ENCODE measurements at places on chromosomes 2 and 18.
A peak's percentile ranks its signal among the peaks of the same experiment; 100 is the strongest.

DNA sequence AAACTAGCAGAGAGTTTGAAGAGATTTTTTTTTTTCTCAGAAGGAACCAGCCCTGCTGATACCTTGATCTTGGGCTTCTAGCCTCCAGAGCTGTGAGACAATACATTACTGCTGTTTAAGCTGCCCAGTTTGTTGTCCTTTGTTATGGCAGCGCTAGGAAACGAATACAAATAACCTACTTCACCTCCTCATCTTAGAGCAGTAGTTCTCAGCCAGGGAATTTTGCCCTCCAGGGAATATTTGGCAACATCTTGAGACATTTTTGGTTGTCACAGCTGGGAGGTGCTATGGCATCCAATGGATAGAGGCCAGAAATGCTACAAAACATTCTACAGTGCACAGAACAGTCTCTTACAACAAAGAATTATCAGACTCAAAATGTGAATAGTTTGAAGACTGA, 43.9 kb upstream of the BCL11A start:
- DNase-seq: no peak

GRCh38 chr2:101047075-101047766, 45.1 kb downstream of the RPL31 start:
- no peak for DNase-seq

GRCh38 chr2:20353241-20353992, 2.8 kb upstream of the PUM2 start:
- DNase-seq: no peak

DNA sequence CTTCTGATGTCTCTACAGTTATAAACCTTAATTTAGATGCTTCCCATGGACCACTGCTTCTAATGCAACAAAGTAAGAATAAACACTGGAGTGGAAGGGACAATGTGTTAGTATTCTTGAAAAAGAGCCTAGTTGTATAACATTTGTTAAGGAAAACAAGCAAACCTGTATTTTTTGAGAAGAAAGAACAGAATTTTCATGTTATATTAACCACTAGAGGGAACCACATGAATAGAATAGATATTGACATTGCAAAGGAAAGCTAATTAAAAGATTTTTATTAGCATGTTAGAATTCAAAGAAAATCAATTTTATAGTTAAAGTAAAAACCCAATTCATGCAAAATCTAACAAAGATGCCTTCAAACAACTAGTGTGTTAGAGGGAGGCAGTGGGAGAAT, 151.2 kb upstream of the BARD1 start:
- DNase-seq: no peak

DNA sequence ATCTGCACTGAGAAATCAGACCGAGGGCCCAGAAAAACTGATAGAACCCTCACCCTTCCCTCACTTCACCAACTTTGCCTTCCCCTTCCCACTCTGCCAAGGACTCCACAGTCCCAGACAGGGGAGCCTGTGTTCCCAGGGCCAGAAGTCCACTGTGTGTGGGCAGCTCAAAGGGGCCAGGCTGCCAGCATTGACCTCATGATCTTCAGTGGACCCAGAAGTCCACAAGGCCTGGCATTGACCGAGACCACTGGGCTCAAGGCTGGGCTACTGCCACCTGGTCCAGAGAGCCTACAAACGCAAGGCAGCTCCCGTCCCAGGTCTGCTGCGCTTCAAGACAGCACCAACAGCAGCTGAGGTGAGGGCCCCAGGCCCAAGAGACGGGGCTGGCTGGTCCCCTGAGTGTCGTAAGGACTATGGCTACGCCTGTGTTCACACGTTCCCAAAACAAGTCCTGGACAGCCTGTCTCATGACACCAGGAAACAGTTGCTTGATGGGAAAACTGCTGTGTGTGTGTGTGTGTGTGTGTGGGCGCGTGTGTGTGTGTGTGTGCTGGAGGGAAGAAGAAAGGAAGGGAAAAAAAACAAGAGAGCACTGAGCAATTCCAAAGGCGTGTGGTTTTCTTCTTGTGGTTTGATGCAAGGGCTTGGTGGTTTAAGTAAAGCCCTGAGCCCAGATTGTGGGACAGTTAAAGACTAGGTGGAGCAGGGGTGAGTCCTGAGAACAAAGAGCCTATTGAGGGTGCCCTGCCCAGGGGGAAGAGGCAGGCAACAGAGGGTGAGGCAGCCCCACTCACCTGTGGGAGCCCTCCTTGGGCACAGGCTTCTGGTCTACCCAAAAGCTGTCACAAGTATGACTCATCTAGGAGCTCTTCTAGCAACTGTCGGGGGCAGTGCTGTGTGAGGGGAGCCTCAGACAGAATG, 46.6 kb upstream of the ZBTB7C start:
- DNase-seq: peak; percentile 30

DNA sequence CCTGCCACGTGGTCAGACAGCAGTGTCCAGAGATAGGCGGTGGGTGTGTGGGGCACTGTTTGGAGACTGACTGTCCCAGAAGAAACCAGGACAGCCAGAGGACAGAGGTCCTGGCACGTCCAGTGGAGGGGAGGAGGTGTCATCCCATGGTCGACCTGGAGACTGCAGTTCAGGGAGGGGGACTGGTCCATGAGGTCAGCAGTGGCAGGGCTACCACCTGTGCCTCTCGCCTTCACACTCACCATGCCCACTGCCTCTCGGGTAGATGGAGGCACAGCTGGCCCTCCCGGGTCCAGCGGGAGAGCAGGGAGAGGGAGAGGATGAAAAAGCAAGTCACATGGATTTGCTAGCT, 53.9 kb downstream of the INHBB start:
- DNase-seq: no peak

- no peak for DNase-seq
These were observed 29.4 kb downstream of the SPRED2 start for GRCh38 chr2:65402780-65403528.

DNA sequence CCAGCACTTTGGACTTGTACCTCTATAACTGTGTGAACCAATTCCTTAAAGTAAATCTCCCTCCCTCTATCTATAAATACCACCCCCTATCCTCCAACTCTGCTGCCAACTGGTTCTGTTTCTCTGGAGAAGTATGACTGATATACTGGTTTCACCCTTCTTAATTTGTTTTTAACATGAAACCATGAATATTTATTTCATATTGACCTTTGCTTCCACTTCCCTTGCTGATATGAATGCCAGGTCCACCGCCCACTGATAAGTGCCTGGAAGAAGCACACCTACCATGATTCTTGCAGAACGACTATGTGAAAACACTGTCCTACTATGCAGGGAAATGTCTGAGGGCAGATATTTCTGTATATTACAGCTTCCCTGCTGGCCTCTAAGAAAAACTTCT, 131.6 kb downstream of the GAREM1 start:
- DNase-seq: no peak

GRCh38 chr2:129233751-129234406, 745.6 kb upstream of the RAB6C start:
- no peak for DNase-seq

DNA sequence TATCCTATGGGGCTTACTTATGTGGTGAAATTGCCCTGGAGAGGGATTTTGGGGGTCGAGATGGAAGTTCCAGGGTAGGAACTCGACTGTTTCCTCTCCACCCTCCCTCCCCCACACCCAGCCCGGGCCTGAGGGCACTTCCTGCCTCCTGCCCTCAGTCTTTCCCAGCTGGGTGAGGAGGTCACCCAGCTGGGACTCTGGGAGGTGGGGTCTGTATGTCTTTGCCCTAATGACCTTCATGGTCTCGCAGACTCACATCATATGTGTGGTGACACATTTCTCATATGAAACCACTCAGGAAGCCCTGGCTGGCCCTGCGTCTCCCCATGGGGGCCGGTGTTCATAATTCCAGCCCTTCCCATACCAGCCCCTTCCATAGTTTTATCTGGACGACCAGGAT, 12.4 kb downstream of the ATOH8 start:
- no peak for DNase-seq
